ENCODE measurements at places on chromosomes 3 and 15.
A peak's percentile ranks its signal among the peaks of the same experiment; 100 is the strongest.

DNA sequence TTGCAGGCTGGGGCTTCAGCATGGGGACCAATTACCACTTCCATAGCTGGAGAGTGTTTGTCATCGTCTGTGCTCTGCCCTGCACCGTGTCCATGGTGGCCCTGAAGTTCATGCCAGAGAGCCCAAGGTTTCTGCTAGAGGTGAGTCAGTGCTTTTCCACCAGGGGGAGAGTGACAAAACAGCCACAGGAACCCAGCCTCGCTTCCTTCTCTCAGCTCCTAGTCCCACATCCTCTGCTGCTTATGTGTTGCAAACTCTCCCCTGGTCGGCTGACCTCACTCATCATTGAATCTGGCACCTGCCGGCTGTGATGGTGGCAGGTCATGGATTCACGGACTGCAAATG lies 158.3 kb downstream of the SV2B start:
- no peak for DNase-seq

DNA sequence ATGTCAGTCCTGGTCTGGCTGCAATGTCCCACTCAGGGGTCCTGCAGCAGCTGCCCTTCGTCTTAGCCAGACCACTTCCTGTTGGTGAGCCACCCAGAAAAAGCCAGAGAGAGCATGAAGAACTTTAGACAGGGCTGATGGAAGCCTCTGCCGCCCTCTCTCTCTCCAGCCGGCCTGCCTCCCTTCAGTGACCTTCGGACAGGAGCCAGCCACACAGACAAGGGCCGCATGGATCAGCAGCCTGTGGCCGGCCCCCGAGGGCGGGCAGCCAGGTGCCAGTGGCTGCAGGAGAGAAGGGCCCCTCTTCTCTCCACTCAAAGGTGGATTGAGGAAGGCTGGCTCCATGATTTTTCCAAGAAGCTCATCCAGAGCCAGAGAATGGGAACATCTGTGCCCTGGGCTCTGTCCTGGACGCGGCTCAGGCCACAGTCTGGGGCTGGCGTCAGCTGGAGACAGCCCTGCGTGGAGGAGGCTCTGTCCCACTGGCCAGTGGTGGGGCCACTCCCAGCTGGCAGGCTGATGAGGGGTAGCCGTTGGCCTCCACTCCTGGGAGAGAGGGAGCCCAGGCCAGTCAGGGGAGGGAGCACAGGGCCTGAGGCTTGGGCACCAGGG lies 42.9 kb downstream of the ISG20 start:
- DNase-seq: no peak

- no peak for DNase-seq
Observed at GRCh38 chr3:114827495-114827894, 319.6 kb downstream of the ZBTB20 start.

DNA sequence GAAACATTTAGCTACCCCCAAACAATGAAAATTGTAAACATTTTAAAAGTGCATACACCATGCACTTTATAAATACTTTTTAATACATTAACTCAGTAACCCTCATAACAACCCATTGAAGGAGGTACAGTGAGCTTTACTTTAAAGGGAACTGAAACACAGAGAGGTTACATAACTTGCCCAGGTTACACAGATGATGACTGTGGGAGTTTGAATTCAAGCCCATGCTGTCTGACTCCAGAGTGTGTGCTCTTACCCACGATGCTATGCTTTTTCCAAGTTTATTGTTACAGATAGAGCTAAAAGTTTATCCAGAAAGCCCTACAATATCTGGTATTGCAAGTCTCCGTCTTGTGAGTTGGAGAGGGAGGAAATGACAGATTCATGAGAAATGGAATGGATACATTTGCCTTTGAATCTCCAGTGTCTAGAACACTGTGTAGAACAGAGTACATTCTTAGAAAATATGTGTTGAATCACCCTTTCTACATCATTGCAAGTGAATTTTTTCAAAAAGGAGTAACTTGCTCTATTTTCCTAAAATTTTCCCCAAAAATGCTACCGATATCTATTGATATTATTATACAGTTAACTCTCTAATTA lies 428.3 kb downstream of the NAALADL2 start:
- no peak for DNase-seq

DNA sequence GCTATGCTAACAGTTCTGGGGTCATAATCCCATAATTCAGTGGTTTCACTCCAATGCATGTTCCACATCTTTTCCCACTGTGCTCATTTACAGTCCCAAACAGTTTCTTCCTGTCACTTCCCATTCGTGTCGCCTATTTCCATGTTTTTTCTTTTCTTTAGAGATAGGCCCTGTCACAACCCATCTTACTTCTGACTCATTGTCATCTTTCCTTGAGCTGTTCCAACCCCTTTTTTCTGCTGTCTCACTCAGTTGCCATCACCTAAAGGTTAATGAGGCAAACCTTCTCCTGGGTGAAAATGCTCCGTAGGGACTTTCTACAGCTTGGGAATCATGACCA lies 814.5 kb downstream of the VGLL3 start:
- no peak for DNase-seq

DNA sequence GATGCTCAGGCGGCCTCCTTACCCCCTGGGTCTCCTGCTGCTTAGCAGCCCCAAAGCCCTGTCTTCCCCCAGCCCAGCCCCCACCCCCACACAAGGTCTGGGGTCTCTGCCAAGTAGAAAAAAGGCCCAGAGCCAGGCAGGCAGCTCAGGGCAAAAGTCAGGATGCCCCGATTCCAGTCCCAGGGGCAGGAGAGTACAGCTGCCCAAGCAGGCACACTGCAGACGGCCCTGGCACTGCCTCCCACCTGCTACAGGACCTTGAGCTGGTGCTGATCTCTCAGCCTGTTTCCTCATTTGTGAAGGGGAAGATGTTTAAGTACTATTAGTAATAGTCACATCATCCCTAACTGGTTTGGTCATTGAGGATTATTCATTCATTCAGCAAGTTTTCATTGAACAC lies 12.6 kb downstream of the TMEM43 start:
- DNase-seq: no peak

DNA sequence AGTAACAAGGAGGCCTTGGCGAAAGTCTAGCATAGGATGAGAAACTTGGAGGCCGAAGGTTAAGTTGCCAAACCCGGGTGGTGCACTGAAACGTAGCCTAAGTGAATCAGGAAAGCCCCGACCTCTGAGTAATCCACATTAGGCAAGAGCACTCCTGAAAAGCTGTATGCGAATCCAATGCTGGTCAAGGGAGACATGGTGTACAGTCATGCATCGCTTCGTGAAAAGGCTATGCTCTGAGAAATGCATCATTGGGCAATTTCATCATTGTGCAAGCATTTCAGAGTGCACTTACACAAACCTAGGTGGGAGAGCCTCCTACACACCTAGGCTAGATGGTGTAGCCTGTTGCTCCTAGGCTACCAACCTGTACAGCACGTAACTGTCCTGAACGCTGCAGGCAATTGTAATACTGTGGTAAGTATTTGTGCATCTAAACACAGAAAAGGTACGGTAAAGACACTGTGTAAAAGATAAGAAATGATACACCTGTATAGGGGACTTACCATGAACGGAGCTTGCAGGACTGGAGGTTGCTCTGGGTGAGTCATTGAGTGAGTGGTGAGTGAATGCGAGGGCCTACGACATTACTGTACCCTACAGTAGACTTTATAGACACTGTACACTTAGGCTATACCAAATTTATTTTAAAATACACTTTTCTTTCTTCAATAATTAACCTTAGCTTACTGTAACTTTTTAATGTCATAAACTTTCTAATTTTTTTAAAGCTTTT lies 222.5 kb downstream of the SHQ1 start:
- DNase-seq: peak; percentile 22

- DNase-seq: no peak
Observed at GRCh38 chr15:34795267-34796081, at the start of gene ACTC1. Gene ACTC1 (minus strand): TSS chr15:34795549. CDS start chr15:34794808, 741 bp downstream.

DNA sequence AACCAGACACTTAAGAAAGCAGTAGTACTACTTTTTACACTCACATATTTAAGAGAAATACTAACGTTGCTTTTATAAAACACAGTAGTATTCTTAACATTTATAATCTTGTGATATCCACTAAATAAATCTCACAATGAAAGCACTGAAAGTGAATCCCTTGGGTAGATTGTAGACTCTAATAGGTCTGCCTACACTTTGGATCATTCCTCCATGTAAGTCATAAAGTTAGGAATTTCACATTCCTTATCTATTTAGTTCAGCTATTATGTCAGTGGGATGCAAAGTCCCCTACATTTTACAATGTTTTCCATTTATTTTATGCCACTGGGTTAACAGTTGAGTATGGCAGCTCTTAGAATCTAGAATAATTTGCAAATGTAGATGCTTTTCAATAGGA lies 330.7 kb downstream of the LSAMP start:
- no peak for DNase-seq

GRCh38 chr3:32897981-32898623 lies 53.3 kb upstream of the CCR4 start:
- DNase-seq: no peak

DNA sequence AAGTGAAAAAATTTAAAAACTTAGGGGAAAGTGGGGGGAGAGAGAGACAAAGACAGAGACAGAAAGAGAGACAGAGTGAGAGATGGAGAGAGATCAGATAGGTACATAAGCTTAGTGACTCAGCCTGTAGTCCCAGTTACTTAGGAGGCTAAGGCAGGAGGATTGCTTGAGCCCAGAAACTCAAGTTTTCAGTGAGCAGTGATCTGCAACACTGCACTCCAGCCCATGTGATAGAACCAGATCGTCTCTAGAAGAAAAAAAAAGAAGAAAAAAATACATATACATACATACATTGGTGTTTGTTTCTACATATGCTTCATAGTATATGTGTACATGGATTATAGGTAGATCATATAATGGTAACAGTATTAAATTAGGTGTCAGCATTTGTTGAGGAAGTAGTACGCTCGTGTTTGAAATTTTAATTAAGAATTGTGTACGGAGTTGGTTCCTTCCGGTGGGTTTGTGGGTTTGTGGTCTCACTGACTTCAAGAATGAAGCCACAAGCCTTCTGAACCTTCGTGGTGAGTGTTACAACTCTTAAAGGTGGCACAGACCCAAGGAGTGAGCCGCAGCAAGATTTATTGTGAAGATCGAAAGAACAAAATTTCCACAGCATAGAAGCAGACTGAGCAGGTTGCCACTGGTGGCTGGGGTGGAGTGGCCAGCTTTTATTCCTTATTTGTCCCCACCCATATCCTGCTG lies 38.3 kb upstream of the SNRPN start:
- DNase-seq: no peak

DNA sequence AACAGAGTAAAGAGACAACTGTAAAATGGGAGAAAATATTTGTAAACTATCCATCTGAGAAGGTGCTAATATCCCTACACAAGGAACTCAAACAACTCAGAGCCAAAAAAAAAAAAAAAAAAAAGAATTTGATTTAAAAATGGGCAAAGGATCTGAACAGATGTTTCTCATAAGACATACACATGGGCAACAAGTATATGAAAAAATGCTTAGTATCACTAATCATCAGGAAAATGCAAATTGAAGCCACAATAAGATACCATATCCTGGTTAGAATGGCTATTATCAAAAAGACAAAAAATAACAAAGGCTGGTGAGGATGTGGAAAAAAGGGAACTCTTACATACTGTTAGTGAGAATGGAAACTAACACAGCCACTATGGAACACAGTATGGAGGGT lies 36.2 kb downstream of the TXNRD3 start:
- DNase-seq: no peak

DNA sequence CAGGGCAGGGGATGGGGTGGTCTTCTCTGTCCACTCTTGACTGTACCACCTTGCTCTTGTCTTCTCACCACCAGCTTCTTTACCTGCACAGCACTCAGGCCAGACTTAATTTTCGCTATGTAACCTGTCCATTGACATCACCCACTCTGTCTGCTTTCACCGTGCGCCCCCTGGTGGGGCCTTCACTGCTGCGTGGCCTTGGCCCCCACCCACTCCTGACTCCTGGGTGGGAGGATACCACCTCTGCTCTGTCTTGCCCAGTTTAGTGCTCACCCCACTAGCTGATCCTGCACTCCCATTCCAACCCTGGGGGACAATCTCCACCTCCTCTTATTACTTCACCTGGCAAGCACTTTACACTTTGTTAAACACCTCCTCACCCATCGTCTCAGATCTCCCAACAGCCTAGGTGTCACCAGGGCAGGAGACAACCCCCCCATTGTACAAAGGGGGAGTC lies 17.7 kb downstream of the PTH1R start:
- DNase-seq: peak; percentile 82
